ENCODE measurements at places on chromosomes 13 and 19. TPM values are rescaled to one million over a fixed set of nuclear protein-coding genes. Genes with fewer than 3 reads are reported as not detected.
A peak's percentile ranks its signal among the peaks of the same experiment; 100 is the strongest.

CGB3 gene
- not detected for total RNA-seq

CEACAM1 gene
- 24.2 TPM for total RNA-seq

PLEKHF1 gene
- 34.4 TPM for total RNA-seq

SLC25A41 gene
- not detected for total RNA-seq

LAMP1 gene
- 95.1 TPM for total RNA-seq

CPB2 gene
- total RNA-seq, result not detected

FAAP24 gene
- 8.2 TPM for total RNA-seq

ZNF66 gene
- 11.1 TPM for total RNA-seq

EBI3 gene
- 23.6 TPM for total RNA-seq

TMPRSS9 gene
- total RNA-seq, result not detected

CCDC70 gene
- total RNA-seq, result 0.24 TPM

IGFL2 gene
- total RNA-seq, result not detected

C19orf85 gene
- total RNA-seq, result not detected

- ATAC-seq, result no peak
Observed at GRCh38 chr13:79646880-79647279, 165.9 kb downstream of the NDFIP2 start.

DNA sequence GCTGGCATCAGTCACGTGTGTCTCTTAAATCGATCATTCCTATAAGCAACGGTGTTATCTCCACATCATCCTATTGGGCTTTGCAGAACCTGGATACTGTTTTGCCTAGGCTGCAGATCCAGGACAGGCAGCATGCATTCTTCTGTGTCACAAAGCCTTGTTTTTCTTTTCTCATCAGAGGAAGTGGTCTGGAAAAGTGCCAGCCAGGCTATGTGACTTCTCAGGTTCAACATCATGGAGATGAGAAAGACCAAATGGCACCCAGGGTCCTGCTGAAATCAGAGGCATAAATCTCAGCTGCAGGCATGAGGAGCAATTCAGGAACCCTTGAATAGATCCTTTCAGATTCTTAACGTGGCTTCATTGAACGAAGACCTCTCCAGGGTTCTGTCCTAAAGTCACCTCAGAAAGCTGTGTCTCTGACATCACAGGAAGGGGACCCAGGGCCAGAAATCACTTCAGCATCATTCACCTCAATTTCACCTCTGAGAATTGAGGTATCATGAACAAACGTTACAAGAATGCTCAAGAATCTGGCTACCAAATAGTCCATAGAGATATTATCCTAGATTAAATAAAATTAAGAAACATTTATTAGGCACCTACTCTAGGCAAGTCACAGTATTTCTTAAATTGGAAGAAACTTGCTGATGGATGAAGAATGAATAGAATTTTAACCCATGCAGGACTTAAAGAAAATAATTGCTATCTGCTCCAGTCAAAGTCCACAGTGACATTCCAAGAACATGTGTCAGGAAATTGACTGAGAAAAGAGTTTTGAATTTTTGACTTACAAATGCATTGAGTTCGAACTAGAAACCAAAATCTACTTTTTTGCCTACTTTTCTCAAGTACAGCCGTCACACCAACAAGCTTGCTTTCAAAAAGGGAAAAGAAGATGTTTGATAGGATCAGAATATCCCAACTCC lies 124.1 kb downstream of the COG6 start:
- ATAC-seq, result no peak

DNA sequence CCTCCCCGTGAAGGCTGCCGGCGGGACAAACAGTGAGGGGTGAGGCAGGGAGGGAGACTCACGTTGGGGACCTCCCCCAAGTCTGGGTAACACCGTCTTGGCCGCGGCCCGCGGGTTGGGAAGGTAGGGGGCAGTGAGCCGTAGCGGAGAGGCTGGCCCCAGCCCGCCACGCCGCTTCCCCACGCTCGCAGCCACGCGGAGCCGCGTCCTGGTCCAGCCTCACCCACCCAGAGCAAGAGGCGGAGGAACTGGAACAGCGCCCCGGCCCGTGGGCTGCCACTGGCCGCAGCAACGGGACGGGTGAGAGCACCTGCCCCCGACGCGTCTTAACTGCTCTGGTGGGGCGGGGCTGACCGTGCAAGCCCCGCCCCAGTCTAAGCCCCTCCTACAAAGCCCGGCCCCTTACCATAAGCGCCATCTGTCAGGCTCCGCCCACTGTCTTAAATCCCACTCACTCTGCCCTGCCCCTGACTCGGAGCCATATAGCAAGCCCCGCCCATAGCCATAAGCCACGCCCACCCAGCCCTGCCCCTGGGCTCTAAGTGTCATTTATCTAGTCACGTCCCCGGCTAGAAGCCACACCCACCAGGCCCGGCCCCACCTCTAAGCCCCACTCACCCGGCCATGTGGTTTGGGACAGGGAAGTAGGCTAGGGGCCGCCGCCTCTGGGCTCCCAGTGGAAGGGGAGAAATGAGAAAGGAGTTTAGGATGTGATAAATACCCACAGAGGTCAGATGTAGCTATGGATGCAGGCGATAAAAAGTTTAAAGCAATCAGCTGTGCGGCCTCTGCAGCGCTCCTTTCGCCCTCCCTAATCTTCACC lies 2.1 kb upstream of the CCL25 start:
- ATAC-seq, result peak; percentile 97

DNA sequence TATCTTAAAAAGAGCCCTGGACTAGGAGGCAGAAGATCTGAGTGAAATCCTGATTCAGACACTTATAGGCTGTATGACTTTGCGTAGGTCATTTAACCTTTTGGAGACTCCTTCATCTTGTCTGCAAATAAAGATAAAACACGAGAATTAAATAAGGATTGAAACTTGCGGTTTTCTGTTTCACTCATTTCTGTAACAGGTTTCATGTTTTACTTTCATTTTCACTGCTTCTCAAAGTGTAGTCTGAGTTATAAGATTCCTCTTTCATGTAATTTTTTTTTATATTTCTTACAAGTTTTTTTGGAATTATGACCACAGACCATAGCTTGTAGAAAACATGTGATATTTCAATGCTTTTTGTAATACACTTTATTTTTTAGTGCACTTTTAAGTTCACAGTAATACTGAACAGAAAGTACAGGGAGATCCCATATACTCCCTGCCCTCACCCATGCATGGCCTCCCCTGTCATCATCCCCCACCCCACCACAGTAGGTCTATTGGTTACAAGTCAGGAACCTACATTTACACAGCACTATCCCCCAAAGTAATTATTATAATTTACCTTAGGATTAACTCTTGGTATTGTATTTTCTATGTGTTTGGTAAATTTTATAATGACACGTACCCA lies 174.6 kb downstream of the ITGBL1 start:
- peak; percentile 86 for ATAC-seq

GRCh38 chr13:80334597-80335260 lies 6.2 kb downstream of the SPRY2 start:
- ATAC-seq, result no peak

DNA sequence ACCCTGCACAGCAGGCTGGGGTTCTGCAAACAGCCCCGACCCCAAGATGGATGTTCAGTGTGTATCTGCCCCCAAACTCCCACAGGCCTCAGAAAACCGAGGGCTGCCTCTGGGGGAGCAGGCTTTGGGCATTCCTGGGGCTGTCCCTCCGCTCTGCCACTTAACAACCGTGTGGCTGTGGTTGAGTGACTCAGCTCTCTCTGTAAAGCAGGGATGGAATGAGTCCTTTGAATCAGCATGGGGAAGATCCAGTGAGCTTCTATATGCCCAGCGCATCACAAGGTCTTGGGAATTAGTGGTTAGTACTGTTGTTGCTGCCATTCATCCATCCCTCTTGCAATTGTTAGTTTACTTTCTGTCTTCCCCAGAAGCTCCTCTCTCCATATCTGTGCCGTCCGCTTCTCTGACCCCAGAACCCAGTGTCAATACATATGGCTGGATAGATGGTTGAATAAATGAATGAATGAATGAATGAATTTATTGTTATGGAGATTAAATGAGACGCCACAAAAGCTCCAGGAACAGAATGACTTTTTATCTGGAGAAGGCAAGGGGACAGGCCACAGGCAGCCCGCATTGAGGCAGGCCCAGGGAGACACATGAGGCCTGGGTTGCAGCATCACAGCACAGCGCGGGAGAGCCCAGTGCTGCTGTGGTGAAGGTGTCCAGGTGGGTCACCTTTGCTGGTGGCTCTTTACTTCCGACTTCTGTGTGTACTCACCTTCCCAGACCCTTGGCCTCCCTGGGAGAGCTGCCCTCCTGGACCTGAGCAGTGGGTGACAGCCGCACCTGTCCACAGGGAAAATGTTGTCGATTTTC lies 89.2 kb downstream of the RGCC start:
- peak; percentile 96 for ATAC-seq

GRCh38 chr13:74922963-74923362 lies 559.0 kb downstream of the TBC1D4 start:
- ATAC-seq, result no peak

DNA sequence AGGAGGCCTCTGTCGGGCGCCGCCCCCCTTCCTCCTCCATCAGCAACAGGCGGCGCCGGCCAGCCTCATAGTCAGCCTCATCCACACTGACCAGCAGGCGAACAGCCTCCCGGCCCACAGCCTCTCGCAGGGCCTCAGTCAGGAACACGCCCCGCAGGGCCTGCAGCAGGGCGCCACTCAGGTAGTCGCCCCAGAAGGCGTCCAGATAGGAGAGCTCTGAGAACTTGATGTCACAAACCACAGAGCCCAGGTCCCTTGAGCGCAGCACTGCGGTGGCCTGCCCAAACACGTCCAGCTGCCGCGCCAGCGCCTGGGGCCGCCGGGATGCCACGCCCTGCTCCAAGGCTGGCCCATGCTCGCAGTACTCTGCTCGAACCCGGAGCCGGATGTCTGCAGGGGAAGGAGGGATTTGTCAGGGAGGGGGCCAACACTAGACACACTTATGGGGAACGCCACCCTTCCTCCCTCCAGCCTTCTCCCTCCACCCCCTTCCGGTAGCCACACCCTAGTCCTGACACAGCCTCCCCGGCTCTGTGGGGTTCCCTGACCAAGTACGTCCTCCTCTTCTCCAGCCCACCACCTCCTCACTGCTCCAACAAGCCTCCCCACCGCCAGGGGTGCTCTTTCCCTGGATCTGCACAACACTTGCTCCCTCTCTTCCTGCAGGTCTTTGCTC lies 17.9 kb downstream of the DEDD2 start:
- ATAC-seq, result peak; percentile 69

GRCh38 chr19:58563034-58563573 lies 4.7 kb upstream of the UBE2M start:
- ATAC-seq, result no peak

DNA sequence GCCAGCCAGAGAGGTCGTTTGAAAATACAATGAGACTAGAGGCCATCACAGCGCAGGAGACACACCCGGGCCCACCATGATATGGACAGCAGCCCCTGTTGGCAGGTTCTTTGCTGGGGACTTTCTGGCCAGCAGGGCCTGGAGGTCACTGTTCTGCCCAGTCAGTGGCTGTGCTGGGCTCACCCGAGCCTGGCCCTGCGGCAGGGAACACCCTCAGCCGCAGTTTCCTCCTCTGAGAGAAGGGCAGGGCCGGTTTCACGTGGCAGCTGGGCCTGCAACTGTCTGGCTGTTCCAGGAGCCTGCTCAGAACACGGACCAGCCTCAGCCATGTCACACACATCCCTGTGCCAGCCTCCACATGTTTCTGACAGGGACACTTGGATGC lies 39.4 kb downstream of the ADPRHL1 start:
- ATAC-seq, result no peak

DNA sequence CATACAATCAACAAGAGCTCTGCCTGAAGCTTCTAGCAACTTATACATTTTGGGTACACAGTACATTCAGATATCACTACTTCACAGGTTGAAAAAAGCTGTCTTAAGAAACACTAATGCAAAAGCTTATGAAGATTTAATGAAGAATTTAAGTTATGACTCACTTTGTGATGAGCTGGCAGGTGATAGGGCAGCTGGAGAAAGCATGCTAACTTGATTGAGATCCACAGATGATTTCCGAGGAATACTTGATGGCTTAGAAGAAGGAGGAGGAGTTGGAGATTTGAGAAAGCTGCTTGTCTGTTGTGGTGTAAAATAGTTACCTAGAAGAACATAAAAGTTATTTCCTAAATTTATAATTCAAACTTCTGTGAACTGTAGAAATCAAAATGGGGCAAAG lies 23.3 kb downstream of the EXOSC8 start:
- ATAC-seq, result no peak

Measured in activated T-helper 17 cell treated with anti-CD3 and anti-CD28 coated beads, Interleukin-2, amount 50 U/mL, for 72 hours (primary cell).